ENCODE measurements at places on chromosomes 7 and 10.

GRCh38 chr7:100896732-100897608 is 1.3 kb upstream of the ACHE start:
- peak; percentile 82 for DNase-seq

GRCh38 chr7:46671108-46671769 is 750.2 kb upstream of the IGFBP3 start:
- no peak for DNase-seq

GRCh38 chr7:19202599-19202998 is 57.4 kb upstream of the FERD3L start:
- DNase-seq: no peak

DNA sequence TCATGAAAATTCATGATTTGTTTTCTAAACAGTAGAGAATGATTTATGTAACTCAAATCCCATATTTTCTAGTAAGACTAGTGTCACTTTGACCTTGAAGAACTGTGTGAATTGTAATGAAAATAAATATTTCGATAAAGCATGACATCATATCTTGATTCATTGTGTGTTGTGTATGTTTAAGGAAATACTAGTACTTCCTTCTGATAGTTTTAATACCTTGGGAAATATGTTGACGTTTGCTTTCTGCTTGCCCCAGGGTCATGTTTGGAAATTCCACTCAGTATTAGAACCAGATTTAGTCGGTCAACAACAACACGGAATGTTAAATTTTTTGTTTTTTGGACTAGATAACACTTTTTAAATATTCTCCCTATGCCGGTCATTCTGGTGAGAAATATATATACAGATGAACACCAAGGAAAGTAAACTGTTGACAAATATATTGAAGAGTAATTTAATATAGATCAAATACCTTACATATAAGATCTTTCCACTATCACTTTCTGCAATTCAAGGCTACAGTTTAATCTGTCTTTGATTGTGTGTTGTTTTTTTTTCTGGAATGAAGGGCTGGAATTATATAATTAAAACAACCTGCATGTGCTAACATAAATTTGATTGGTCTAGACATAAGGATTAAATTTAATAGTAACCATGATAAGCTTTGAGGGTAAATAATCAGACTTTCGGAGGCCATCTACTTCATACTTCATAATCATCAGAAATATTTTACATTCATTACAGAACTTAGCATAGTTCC is 126.2 kb downstream of the MDFIC start:
- no peak for DNase-seq

DNA sequence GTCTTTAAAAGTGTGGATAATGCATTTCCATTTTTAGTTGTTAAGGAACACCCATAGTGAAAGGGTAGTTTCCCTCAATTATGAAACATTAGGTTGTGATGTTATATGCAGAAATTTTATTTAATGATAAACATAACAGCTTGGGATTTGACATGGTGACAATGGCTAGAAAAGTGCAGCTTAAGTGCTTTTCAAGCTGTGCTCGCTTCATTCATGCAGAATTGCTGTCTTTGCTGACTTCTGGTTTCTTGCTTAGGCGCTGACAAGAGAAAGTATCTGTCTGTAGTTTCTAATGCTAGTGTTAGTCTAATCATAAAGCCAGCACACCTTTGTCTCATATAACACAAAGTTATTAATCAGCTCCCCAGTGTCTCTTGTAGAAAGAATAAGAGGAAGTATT is 170.0 kb downstream of the ARL5B start:
- DNase-seq: no peak

GRCh38 chr7:56074371-56074791 is 10.3 kb downstream of the SUMF2 start:
- peak; percentile 91 for DNase-seq

GRCh38 chr7:45574416-45574668 is 174 bp downstream of the ADCY1 start:
- DNase-seq: no peak

DNA sequence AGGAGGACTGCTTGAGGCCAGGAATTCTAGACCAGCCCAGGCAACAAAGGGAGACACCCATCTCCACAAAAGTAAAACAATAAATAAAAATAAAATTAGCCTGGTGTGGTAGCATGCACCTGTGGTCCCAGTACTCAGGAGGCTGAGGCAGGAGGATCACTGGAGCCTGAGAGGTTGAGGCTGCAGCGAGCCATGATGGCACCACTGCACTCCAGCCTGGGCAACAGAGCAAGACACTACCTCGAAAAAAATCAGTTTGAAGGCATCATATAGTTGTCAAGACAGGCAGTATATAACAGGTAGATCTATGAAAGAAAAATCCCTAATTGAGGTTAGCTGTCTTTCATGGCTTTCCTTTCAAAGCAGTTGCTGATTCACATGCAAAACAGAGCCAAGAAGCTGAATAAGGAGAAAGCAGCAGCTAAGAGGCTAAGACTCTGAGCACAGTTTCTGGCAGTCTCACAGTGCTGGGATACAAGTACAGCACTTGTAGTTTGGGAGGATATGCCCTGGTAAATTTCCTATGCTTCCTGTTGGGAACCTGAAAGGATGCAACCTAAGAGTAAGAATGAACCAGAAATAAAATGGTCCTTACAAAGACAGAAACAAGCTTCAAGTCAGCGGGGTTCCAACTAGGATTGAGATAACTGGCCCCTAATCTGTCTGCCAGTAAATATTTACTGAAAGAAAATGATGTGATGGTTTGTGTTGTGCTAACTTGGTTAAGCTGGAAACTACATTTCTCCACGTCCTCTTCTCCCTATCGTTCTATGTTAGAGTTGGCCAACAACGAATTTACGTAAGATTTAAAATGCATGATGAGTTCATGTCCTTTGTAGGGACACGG is 368.5 kb upstream of the HPS1 start:
- DNase-seq: no peak

DNA sequence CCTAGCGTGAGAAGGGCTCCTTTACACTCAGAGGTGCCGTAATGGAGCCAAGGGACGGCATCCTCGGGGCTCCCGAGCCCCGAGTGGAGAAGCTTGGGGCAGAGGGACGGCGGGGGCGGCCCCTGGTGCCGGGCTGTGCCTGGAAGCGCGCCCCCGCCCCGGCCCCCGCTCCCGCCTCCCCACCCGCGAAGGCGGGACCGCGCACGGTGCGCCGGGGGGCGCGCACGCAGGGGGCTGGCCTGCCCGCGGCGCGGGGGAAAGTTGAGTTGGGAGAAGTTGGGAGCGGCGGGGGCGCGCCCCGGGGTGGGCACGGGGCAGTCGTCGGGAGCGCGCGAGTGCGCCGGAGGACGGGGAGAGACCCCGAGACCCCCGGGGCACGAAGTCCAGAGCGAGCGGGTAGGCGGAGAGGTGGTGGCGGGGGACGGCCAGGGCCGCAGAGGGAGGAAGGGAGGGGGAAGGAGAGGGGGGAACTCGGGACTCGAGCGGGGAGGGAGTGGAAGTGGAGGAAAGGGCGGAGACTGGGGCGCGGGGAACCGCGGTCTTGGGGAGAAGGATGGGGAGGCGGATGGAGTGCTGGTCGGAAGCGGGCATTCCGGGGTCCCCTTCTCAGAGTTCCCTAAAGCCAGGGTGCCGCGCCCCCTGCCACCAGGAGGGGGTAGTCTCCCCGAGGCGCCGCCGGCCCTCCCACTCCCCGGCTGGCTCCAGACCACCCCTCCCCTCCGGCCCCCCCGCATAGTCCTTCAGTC is at the start of gene SLC4A2:
SLC4A2 (plus strand) TSS at position 223 of the 746 bp plus-strand sequence. CDS start 2,399 bp downstream, outside the sequence.
- peak; percentile 96 for DNase-seq

All from H7 (cell line).